Fibroblast of skin of left biceps (primary cell): ENCODE measurements at places on chromosomes 2 and 18.

DNA sequence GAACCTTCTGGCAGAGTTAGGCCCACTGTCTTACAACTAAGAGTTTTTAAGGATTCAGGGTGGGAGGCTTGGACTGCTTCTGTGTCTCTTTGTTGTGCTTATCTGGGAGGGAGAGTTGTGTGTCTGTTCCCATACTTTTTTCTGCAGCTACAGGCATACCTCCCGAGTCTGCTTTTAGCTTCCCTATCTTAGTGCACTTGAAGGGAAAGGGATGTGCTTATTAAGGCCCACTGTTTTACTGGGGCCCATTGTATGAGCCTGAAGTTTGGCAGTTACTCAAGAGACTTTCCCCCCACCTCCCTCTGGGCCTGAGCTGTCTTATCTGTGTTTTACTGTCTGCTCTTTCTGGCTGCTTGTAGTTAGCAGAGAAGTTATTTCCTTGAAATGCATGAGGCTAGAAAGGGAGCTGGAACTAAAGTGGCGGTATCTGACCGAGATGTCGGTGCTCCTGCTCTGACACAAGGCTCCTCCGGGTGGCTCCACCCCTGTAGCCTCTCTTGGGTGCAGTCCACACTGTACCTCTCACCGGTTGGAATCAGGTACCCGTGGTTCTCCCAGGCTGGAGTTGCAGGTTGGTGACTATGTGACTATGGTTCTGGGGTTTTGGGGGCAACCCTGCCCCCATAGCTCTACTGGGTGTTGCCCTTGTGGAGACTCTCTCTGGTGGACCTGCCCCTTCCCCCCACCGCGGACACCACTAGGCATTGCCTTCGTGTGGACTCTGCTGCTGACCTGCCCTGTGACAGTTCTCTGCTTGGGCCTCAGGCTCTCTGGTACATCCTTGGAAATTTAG is 12.9 kb downstream of the UBR3 start:
- DNase-seq = no peak

GRCh38 chr18:52311331-52311730 is 28.7 kb upstream of the DCC start:
- no peak for DNase-seq

DNA sequence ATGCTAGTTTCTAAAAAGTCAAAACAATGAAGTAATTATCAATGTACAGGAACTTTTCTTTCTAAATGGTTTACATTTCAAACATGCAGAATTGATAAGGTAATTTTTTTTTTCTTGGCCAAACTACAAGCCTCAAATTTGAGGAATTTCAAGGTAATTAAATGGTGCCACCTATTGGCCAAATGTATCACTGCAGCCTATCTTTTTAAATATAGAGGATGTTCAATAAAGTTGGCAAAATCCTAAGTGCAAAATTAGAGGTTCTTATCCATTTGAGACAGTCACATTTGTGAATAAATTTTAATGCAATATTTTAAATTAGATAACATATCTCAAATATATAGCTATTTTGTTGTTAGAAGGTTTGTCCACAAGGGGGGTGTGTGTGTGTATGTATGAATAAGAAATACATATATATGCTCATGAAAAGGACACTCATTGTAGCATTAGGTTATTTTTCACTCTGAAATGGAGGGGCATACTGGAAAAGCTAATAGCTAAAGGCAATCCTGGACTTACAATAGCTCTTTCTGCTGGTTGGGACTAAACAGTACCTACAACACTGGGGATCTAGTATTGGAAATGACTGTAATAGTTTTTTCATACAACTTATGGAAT is 26.2 kb downstream of the MMADHC start:
- DNase-seq = no peak

DNA sequence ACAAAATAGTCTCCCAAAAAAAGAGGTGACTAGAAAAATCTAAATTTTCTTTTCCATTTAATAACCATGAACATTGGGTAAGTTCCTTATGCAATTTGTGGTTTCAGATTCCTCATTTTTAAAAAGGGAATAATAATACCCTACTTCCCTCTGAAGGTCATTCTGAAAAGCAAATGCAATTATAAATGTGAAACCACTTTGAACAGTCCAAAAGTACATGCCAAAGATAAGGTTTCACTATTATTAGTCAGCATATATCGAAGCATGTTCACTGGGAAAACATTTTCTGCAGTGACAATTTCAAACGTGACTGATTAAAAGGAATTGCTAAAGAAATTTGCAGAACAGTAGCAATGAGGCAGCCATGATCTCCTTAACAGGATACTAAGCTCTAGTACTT is 100.1 kb upstream of the RNF152 start:
- peak; percentile 43 for DNase-seq

DNA sequence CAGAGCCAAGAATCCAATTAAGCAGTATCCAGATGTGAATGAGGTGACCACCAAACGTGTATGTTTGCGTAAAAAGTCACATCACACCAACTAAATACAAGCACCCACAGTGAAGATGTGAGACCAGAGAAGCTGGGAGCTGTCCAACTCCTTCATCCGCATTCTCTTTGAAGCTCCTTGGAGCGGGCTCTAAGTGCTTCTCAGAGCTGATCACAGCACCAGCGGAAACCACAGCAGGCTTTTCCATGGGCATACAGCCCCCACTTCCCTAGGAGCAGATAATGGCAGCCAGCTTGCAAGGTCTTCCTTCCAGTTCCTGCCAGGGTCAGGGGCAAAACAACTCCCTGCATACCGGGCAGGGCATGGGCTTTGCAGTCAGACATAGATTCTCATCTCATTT is 36.4 kb downstream of the REEP1 start:
- DNase-seq = no peak

- DNase-seq = no peak
These were observed 39.7 kb downstream of the DHX57 start for GRCh38 chr2:38835990-38836389.

GRCh38 chr18:48428475-48429177 is 19.4 kb upstream of the ZBTB7C start:
- no peak for DNase-seq

DNA sequence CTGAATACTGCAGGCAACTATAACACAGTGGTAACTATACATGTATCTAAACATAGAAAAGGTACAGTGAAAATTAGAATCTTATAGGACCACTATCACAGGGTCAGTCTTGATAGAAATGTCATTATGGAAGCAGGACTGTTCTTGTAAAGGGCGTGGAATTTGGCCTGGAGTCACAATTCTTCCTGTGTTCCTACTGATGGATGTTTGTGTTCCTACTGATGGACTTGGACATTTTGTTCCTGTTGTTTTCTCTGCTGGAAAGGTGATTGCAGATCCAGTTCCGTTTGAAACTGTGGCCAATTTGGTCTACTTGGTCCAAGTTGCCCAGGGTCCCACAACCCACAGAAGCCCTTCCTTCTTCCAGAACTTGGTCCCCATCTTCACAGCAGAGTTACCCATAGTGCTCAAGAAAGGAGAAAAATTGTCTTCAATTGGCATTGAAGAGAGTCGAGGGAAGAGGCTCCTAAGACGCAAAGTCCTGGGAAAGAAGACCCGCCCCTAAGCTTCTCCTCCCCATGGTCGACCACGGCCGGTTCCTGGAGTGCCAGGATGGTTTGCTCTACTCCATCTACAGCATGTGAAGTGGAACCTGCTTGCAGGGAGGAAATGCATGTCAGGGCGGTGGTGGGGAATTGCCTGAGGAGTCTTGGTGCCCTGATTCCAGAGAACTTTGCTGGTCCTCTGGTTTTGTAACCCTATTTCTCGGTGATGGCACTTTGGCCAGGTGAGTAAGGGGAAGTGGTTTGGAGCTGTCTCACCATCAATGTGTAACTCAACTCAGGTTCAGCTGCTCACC is 102.8 kb upstream of the RAB12 start:
- DNase-seq = no peak

- no peak for DNase-seq
These were observed 422.9 kb upstream of the TRIB2 start for GRCh38 chr2:12293874-12294273.

GRCh38 chr2:177433402-177433801 is 40.8 kb downstream of the AGPS start:
- DNase-seq = no peak

DNA sequence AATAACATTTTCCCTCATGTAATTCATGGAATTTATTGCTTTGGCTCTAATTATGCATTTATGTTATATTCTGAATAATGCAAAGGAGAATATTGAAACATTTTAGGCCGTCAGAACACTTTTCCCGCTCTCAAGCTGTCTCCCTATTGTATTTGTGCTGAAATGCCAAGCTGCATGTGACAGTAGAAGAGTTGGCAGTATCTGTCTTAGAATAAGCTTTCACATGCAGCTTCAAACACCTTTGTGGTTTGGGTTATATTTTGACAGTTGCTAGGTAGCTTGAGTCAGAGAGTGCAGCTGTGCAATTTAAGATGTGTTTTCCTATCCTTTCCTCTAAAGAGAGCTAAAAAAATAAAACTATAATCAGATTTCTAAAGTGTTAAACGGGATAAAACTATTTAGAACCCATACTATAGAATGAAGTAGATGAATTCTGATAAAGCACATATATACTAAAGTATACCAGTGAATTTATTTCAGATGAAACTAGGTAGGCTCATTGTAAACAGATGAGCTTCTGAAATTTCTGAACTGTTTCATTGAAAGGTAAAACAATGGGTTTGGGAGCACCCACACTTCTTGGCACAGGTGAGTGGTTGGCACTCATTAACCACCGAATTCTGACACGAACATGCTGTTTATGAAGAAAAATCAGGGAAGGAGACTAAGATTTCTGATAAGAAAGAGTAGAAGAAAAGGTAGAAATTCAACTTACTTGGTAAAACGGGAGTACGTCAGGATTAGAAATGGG is 43.4 kb downstream of the PLCL1 start:
- no peak for DNase-seq

GRCh38 chr2:206481056-206481455 is 37.7 kb downstream of the ADAM23 start:
- no peak for DNase-seq

DNA sequence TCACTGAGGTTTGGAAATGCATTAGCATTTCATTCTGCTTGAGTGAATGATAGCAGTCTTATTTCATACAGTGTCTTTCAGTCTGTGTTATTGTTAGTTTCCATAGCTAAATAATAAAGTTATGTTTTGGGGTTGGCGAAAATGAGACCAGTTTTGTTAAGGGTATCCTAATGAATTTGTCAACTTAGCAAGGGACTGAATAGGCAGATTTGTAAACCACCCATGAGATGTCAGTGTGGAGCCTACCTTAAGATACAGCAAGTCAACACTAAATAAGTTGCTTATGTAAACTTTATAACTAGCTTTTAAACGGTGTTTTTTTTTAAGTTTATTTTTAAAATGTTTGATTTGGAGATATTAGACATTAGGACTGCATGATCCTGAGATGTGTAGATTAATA is 11.9 kb downstream of the NAPG start:
- DNase-seq = no peak

GRCh38 chr2:25912851-25913695 is 34.8 kb upstream of the ASXL2 start:
- DNase-seq = no peak

GRCh38 chr2:140986456-140986855 is 1144.4 kb downstream of the LRP1B start:
- no peak for DNase-seq

GRCh38 chr2:120820263-120820952 is 84.7 kb downstream of the GLI2 start:
- peak; percentile 49 for DNase-seq

- DNase-seq = no peak
These were observed 115.8 kb upstream of the ALKAL2 start for GRCh38 chr2:403682-404081.

- DNase-seq = no peak
These were observed 177.5 kb downstream of the LPIN1 start for GRCh38 chr2:11923935-11924334.

DNA sequence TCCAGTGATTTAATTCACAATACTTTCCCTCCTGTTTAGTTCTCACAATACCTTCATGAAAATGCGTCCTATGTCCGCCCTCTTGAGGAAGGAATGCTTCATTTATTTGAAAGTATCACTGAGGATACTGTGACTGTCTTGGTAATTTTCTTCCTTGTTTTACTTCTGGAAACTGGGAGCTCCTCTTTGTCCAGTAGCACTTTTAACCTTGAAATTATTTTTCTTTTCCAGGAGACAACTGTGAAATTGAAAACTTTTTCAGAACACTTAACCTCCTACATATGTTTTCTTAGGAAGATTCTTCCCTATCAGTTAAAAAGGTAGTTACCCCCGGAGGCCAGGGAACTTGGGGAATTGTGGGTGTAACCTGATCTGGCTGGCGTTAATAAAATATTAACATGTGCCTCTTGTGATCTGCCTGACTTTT is 58.9 kb upstream of the STON1 start:
- DNase-seq = no peak

- no peak for DNase-seq
These were observed 373.3 kb upstream of the GALNT5 start for GRCh38 chr2:156884216-156884615.

- no peak for DNase-seq
These were observed 37.8 kb upstream of the IKZF2 start for GRCh38 chr2:213189001-213189899.

- DNase-seq = no peak
These were observed 36.6 kb upstream of the PPP1R1C start for GRCh38 chr2:181949047-181949446.
